Lung microvascular endothelial cell (primary cell): ENCODE measurements at places on chromosomes 12 and 14.

- DNase-seq, result no peak
Measured at GRCh38 chr14:89351221-89351515, 65.9 kb downstream of the FOXN3 start.

GRCh38 chr12:75592086-75592485, 80.7 kb upstream of the KRR1 start:
- DNase-seq, result no peak

DNA sequence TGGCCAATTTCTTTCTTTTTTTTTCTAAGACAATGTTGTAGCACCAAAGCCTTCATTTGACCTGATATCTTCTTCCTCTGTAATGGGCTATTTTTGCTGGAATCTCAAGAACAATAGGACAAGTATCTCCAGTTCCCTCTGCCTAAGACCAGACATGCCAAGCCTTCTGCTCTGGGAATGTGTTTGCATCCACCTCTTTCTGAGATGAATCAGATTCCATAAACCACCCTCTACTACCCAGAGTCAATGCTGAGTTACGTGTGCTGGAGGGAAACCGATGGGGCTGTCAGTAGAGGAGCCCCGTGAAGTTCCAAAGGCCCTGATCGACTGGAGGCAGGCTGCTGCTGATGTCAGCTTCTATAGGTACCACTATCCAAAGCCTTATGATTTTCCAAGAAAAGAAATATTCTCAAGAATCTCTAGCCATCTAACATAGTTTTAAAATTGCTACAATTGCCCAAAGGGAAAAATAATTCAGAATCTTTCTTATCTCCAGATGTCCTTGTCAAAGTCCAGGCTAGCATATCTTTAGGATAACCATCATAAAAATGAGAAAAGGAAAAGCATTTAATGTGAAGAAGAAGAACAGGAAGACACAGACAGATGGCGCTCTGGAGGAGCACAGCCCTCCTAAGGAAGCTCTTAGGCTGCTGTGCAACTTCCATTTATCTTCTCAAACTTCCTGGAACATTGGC, 101.9 kb downstream of the SLC8A3 start:
- DNase-seq, result peak; percentile 53

DNA sequence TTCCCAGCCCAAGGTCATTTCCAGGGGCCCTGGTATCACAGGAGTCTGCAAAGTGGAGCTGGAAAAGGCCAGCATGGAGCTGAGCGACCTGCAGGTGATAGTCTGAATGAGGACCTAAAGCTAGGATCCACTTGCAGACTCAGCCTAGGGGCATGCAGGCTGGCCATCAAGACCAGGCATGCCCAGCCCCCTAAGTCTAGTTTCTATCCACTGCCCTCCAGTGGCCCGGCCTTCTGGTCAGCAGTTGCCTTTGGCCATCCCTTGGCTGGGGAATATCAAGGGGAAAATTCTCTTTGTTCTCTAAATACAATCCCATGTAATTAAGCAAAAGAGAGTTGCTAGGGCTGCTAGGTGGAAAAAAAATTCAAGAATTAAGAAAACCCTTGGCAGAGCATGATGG, 96.3 kb upstream of the LHX5 start:
- DNase-seq, result no peak

- DNase-seq, result peak; percentile 90
Measured at GRCh38 chr12:12788675-12789368, 3.4 kb downstream of the APOLD1 start.
